ENCODE measurements at places on chromosomes 7 and 10.

- DNase-seq: no peak
Measured at GRCh38 chr10:132938472-132939339, 3.7 kb downstream of the CFAP46 start.

DNA sequence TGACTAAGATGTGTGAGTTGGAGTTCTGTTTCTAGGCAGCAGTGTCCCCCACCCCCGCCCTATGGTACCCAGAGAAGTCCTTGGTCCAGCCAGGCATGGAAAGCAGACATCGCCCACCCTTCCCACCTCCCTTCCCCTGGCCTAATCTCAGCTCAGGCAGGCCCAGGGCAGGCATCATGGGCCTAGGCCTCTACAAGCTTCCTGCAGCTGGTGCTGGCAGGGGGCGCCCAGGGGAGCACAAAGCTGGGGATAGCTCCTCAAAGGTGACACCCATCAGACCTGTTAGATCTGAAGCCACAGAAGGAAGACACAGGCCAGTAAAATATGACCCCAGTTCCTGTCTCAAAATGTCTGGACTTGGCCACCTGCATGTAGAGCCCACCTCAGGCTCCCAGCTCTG, 18.9 kb upstream of the UNC5B start:
- DNase-seq: no peak

GRCh38 chr7:34845666-34846361, 187.8 kb downstream of the NPSR1 start:
- no peak for DNase-seq

GRCh38 chr10:63456437-63457210, 9.2 kb downstream of the JMJD1C start:
- DNase-seq: no peak

- no peak for DNase-seq
Measured at GRCh38 chr10:123848564-123849457, 42.8 kb downstream of the CPXM2 start.

DNA sequence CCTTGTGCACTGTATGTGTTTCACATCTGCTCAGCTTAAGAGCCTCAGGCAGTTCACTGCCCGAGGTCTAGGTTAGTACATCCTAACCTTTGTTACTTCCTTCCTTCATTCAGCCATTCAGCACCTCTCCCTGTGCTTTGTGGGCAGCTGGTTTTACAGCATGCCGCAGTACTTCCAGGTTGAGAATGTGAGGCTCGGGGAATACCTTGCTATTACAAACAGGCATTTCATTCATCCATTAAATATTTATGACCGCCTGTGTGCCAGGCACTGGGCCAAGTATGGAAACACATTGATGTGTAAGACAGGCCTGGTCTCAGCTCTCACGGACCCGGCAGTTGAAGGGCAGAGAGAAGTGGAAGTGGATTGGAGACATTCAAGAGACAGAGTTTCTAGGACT, 82.4 kb downstream of the SHH start:
- no peak for DNase-seq

DNA sequence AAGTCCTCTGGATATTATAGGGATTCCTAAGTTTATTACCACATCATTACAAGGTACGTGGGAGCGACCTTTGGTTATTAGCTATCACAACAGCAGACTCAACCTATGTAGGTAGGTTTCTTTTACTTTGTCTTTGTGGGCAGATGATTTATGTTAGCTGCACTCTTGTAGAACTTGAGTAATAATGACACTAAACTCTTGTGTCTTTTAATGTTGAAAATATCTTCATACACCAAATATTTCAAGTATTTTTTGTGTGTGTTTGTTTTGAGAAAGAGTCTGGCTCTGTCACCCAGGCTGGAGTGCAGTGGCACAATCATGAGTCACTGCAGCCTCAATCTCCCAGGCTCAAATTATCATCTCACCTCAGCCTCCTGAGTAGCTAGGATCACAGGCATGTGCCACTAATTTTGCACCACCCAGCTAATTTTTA, 19.2 kb upstream of the SUPV3L1 start:
- DNase-seq: no peak

DNA sequence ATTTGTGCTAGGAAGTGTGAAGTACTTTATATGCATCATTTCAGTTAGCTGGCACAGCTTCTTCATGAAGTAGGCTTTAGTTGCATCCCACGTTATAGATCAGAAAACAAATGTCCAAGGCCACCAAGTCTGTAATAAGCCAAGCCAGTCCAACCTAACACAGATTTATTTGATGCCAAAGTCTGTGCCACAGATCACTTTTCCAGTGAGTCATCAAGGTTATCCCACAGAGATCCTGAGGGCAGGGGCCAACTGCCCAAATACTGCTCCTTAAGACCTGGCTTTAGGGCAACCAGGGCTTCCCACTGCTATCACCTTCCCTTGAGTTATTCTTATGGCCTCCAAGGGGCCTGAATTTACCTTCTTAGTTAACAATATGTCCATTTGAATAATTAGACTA, 1340.4 kb downstream of the XPNPEP1 start:
- DNase-seq: no peak

DNA sequence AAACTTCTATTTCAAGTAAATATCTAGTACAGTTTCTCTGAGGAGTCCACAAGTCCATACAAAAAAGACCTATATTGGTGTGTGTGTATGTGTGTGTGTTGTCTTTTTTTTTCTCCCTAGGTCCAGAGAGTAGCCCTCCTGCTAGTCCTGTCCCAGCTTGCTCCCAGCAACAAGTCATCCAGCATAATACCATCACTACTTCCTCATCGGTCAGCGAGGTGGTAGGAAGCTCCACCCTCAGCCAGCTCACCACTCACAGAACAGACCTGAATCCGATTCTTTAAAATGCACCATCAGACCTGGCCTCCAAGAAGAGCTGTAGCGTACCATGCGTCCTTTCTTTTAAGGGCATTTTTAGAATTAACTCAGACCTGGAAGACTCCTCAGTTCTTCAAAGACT, 139.1 kb downstream of the TRIL start:
- no peak for DNase-seq
